ENCODE measurements at places on chromosomes 11 and 22. TPM values are rescaled to one million over a fixed set of nuclear protein-coding genes. Genes with fewer than 3 reads are reported as not detected.

GRCh38 chr11:83162377-83162776 lies 5.4 kb downstream of the PCF11 start:
- peaks cover 41% of the 10 kb centered on the region for H3K4me1 ChIP-seq
- H3K4me3 ChIP-seq = peak overlapping the region; percentile 70
- H3K27ac ChIP-seq = peak overlapping the region; percentile 41
- no peaks in the 10 kb centered on the region for H3K27me3 ChIP-seq
- DNase-seq = peak; percentile 62

- no peak overlapping the region for H3K4me3 ChIP-seq
- no peak overlapping the region for H3K27ac ChIP-seq
- no peaks in the 10 kb centered on the region for H3K36me3 ChIP-seq
- H3K4me1 ChIP-seq = no peaks in the 10 kb centered on the region
- no peaks in the 10 kb centered on the region for H3K27me3 ChIP-seq
Observed at GRCh38 chr11:26519469-26519868, 52.6 kb downstream of the MUC15 start.

- peaks cover 9% of the 10 kb centered on the region for H3K36me3 ChIP-seq
- peaks cover 8% of the 10 kb centered on the region for H3K4me1 ChIP-seq
- H3K27me3 ChIP-seq = no peaks in the 10 kb centered on the region
- H3K27ac ChIP-seq = no peak overlapping the region
- peak; percentile 50 for DNase-seq
Observed at GRCh38 chr22:30903876-30904460, 64.6 kb downstream of the MORC2 start.

MEI1 gene
- total RNA-seq = 14.2 TPM

DNA sequence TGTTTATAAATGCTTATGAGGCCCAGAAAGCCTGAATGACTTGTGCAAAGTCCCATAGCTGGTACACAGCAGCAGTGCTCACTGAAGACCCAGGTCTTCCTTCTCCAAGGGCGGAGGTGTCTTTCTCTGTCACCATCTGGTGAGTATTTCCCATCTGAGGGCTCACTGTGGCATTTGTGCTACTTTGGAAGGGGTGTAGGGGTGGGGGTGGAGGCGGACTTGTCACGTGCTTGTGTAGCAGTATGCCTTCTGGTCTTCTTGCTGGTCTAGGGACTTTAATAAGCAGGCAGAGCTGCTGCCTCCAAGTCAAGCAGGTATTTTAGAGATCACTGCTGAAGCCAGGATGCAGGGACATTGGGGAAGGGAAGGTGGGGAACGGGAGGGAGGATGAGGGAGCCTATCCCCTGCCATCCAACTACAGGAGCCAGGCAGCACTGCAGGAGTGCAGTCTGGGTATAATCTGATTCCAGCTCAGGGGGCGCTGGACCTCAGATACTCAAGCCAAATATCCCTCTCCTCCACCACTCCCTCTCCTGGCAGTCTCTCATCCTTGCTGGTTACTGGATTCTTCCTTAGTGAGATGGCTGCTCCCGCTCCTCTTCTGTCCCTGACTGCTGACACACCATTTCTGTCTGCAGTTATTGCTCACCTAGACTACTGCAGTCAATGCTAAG lies 3.4 kb downstream of the ABCC8 start:
- no peaks in the 10 kb centered on the region for H3K4me1 ChIP-seq
- no peak for DNase-seq
- peaks cover 65% of the 10 kb centered on the region for H3K27me3 ChIP-seq
- H3K36me3 ChIP-seq = no peaks in the 10 kb centered on the region
- H3K27ac ChIP-seq = no peak overlapping the region

GRCh38 chr22:33788927-33789326 lies 131.3 kb downstream of the LARGE1 start:
- no peak overlapping the region for H3K27ac ChIP-seq
- H3K4me3 ChIP-seq = no peak overlapping the region
- H3K27me3 ChIP-seq = no peaks in the 10 kb centered on the region
- no peaks in the 10 kb centered on the region for H3K4me1 ChIP-seq

KRTAP5-9 gene
- not detected for total RNA-seq

GRCh38 chr11:69981119-69981784 lies 96.9 kb upstream of the ANO1 start:
- H3K36me3 ChIP-seq = no peaks in the 10 kb centered on the region
- H3K4me3 ChIP-seq = no peak overlapping the region
- H3K27ac ChIP-seq = no peak overlapping the region

CECR2 gene
- 0.14 TPM for total RNA-seq

DNA sequence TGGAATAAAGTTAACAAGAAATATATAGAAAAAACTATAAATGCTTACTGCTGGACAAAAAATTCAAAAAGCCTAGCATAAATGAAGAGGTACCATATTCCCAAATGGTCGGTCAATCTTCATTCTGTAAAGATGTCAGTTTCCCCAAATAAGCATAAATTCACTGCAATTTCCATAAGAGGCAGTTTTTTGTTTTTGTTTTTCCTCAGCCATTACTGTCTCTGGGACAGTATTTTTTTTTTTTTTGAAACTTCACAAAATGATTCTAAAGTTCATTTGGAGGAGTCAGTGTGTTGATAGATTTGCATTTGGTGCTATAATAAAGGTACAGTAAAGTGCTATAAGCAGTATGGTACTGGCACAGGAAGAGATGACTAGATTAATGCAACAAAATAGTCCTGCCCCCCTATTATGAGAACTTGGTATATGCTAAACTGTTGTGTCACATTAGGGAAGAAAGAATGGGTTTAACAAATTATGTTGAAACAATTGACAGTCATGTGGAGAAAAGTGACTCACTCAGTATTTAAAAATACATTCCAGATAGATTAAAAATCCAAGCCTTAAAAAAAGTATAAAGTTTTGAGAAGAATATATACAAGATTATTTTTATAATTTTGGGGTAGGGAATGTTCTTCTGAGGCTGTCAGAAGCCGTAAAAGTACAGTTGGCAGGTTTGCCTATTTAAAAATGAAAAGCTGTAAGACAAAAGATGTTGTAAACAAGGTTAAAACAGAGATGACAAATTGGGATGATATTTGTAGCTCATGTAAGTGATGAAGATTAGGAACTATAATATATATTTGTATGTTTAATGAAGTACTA lies 2.6 kb upstream of the FTH1 start:
- no peak for DNase-seq
- H3K27ac ChIP-seq = peak overlapping the region; percentile 18
- peaks cover 16% of the 10 kb centered on the region for H3K36me3 ChIP-seq
- no peak overlapping the region for H3K4me3 ChIP-seq

XNDC1N gene
- total RNA-seq = 20.7 TPM

- no peaks in the 10 kb centered on the region for H3K27me3 ChIP-seq
- no peaks in the 10 kb centered on the region for H3K36me3 ChIP-seq
- no peak overlapping the region for H3K27ac ChIP-seq
- H3K4me1 ChIP-seq = no peaks in the 10 kb centered on the region
Observed at GRCh38 chr11:26779074-26779865, 57.4 kb upstream of the SLC5A12 start.

DNA sequence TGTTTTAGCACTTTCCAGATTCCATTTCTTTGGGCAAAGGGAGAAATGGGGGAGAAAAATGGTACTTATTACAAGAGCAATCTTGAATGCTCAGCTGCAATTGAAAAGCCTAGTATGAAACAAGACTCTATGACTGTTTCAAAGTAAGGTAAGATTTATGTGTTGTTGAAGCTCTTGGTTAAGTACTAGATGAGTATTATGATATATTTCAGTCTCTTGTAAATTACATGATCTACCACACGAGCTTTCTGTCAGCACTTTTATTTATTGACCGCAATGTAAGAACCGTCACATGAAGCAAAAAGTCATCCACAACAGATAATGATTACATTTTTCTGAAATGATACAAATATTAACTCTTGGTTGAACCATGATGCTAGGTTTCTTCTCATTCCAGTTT lies 906.7 kb upstream of the CHORDC1 start:
- H3K4me3 ChIP-seq = no peak overlapping the region
- H3K36me3 ChIP-seq = no peaks in the 10 kb centered on the region
- H3K27me3 ChIP-seq = no peaks in the 10 kb centered on the region
- DNase-seq = no peak

DNA sequence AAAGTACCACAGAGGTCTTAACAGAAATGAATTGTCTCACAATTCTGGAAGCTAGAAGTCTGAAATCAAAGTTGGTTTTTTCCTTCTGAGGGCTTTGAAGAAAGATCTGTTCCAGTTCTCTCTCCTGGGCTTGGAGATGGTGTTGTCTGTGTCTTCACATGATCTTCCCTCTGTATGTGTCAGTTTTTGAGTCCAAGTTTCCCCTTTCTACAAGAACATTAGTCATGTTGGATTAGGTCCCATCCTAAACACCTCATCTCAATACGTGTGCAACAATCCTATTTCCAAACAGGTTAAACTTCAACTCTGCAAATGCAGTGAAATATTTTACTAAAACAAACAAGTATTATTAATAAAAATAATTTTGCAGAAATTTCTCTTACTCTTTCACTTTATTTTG lies 3.1 kb upstream of the PTS start:
- peaks cover 21% of the 10 kb centered on the region for H3K4me1 ChIP-seq
- no peak for DNase-seq
- H3K27me3 ChIP-seq = peaks cover 3% of the 10 kb centered on the region
- peaks cover 7% of the 10 kb centered on the region for H3K36me3 ChIP-seq
- no peak overlapping the region for H3K4me3 ChIP-seq

GRCh38 chr11:108933630-108934029 lies 268.8 kb downstream of the DDX10 start:
- H3K4me1 ChIP-seq = no peaks in the 10 kb centered on the region
- H3K27me3 ChIP-seq = no peaks in the 10 kb centered on the region
- no peak overlapping the region for H3K4me3 ChIP-seq
- no peak for DNase-seq

GRCh38 chr22:50316114-50317065 lies 8.9 kb upstream of the PLXNB2 start:
- DNase-seq = no peak
- no peaks in the 10 kb centered on the region for H3K27me3 ChIP-seq
- no peak overlapping the region for H3K27ac ChIP-seq
- no peaks in the 10 kb centered on the region for H3K36me3 ChIP-seq
- peaks cover 8% of the 10 kb centered on the region for H3K4me1 ChIP-seq

GRCh38 chr11:112847568-112847967 lies 113.7 kb upstream of the NCAM1 start:
- H3K4me1 ChIP-seq = no peaks in the 10 kb centered on the region
- no peaks in the 10 kb centered on the region for H3K36me3 ChIP-seq
- no peak overlapping the region for H3K4me3 ChIP-seq
- no peak for DNase-seq
- H3K27me3 ChIP-seq = no peaks in the 10 kb centered on the region

IGLL5 gene
- not detected for total RNA-seq

MRGPRE gene
- total RNA-seq = not detected

CABP4 gene
- 0.68 TPM for total RNA-seq

All from activated CD4-positive, alpha-beta T cell treated with anti-CD3 and anti-CD28 coated beads, Interleukin-2, amount 10 ng/mL, durations not matched to agents 24 days and 14 days (primary cell).